Colonic mucosa (tissue), 4 donors: ENCODE measurements at places on chromosomes 4 and X.

DNA sequence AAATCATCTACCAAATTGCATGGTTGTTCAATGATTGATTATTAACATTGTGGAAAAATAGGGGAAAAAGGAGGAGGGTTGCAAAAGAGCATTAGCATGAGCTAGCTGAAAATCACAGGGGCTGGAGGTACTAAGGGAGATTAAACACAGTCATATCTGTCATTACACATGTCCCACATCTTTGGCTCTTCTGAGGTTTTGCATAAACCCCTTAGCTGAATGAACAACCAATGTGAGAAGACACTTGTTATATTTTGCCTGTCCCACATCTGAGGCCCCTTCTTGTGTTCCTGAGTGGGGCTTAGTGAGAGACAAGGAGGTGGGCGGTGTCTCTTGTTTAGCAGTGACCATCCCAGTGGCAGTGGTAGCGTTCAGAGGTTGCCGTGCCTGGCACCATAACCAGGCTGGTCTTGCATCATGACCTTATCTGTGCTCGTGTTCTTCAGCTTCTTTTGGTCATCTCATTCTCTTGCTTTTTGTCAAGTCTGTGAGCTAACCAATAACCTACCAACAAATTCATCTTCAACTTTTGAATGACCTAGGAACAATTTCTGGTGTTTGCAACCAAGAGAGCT is 95.6 kb downstream of the MID1IP1 start:
- no peak for DNase-seq

DNA sequence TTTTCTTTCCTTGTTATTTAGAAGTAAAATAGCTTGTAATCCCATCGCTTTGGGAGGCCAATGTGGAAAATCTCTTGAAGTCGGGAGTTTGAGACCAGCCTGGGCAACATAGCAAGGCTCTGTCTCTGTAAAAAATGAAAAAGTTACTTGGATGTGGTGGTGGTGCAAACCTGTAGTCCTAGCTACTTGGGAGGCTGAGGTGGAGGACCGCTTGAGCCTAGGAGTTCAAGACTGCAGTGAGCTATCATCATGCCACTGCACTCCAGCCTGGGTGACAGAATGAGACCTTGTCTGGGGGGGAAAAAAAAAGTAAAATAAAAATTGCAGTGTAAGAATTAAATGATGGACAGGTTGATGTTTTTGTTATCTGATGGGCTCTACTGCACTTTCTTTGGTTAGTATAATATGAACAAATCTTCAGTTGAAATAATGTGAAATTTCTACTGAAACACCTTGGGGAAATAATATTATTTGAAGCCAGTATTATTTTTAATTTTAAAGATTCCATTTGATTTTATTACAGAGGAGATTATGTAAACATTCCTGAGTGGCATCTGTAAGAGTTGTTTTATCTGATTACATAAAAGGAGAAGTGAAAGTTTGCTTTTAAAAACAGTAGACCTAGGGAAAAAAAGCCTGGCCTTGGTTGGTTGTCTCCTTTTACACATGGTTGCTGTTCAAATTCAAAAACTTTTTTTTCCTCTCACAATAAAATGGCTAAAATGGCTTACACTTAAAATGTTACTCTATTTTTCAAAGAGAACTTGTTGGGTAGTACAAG is 10.5 kb upstream of the NDUFC1 start:
- DNase-seq, result no peak

DNA sequence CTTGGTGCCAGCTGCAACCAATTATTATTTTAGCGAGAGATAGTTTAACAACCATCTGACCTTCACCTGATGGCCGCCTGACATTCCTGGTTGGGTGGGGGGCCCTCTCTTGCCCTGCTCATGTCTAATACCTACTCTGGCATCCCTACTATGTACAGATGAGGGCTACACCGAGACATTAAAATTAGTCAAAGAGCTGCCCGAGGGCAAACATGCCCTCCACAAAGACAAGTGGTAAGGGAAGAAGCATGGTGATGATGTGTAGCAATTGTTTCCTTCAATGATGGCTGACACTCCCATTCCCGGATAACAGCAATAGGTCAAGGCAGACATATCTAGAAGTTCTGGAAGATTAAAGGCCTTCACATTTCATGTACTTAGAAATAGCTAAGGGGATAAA is 49.6 kb downstream of the MAP7D3 start:
- no peak for DNase-seq

DNA sequence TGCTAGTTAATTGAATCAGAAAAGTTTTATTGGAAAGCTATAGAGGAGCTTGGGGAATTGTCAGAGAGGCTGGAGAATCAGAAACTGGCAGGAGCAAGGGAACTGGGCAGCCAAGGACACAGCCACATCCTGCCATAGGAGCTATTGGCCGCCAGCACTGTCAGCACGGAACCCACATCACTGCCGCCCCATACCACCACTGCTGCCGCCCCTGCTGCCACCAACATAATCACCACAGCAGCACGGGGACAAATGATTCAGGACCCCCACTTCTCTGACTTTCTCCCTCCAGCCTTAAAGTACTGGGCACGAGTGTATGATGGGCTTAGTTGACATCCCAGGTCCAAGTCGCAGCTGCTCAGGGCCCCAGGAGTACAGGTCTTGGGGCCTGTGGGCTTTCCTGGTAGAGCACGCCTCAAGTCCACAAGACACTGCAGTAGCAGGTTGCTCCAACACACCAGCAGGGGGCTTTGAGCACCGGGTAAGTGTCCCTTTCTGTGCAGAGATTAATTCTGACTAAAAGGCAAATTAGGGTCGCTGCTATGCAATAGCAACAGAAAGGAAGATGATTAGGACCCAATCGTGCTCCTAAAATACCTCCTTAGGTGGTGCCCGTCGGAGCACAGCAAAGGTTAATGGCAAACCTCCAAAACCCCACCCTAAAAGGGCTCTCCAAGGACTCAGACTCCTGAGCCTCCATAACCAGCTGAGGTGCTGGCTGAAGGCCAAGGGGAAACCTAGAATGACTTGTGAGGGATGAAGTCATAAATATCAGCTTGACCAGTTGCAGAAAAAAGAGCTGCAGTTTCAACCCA is 6.9 kb downstream of the PJA1 start:
- DNase-seq, result peak; percentile 45

- no peak for DNase-seq
These were observed 127.8 kb downstream of the PHKA2 start for GRCh38 chrX:18855919-18856644.

GRCh38 chr4:6469898-6470501 is 2.4 kb downstream of the PPP2R2C start:
- peak; percentile 8 for DNase-seq

- DNase-seq, result no peak
These were observed 289.0 kb downstream of the STIM2 start for GRCh38 chr4:27149541-27150212.

GRCh38 chr4:47668810-47669408 is 169.0 kb downstream of the CORIN start:
- peak; percentile 26 for DNase-seq

GRCh38 chrX:140709421-140709846 is at the start of gene LINC00632:
Gene LINC00632 (plus strand): TSS chrX:140709759.
- DNase-seq, result no peak

- DNase-seq, result no peak
These were observed 476.3 kb downstream of the CCSER1 start for GRCh38 chr4:90603540-90603939.
